ENCODE measurements at places on chromosomes 12 and 14.

GRCh38 chr14:104542871-104543830, 36.4 kb upstream of the C14orf180 start:
- no peak for DNase-seq

DNA sequence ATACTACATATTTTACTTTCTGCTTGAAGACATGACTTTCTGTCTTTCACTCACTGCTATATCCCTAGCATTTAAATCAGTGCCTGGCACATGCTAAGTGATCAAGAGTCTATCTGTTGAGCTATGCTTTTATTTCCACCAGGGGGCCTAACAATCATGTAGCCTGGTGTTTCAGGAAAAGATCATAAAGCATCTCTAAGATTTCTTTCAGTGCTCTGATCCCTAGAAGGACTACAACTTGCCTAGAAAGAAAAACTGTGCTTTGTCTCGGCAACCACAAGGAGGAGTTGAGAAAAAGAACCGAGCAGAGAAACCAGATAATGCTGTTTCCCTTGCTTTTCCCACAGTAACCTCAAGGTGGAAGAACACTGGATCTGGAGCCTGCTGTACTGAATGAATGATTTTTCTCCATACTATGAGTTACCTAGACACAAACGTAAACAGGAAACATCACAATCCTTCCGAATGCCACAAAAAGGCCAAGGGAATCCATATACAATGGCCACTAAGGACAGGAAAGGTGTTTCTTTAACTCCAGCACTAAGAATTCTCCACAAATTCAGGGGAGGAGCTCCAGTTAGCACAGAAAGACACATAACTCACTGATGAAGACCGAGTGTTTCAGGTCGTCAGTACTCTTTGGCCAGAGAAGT, 1.2 kb downstream of the CRY1 start:
- peak; percentile 69 for DNase-seq

DNA sequence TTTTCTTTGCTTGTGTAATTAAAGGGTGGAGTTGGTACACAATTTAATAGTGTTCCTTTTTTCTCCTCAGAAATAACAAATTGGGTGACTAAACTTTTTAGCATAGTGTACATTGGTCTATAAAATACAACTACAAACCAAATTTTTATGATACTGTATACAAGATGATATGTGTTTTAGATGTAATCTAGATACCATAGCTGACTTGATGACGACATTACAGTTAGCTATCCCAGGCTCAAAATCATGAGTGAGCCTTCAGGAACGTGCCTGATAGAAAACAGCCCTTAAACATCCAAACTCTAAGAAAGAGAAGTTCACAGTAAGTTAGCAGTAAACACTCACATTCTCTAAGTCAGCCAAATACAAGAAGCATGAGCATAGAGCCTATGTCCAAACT, 99.0 kb upstream of the SSTR1 start:
- DNase-seq, result no peak

DNA sequence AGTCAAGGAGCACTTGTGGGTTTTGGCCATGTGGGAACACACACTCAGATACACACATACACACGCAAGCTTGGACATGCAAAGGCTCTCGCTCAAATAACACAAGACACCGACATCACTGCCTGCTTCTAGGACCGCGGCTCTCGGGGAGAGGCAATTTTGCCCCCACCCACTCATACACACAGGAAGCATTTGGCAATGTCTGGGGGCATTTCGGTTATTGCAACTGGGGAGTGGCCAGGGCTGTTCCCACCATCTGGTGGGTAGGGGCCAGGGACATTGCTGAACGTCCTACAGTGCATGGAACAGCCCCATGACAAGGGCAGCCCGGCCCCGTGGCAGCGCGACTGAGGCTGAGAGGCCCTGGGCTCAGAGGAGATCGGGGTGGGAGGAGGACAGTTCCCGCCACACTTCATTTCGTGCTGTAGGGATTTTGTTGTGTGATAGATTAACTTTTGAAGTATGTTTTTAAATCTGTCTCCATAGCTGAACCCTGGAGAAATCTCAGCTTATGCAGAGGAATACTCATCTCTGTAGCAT, 35.6 kb downstream of the RIMBP2 start:
- no peak for DNase-seq

DNA sequence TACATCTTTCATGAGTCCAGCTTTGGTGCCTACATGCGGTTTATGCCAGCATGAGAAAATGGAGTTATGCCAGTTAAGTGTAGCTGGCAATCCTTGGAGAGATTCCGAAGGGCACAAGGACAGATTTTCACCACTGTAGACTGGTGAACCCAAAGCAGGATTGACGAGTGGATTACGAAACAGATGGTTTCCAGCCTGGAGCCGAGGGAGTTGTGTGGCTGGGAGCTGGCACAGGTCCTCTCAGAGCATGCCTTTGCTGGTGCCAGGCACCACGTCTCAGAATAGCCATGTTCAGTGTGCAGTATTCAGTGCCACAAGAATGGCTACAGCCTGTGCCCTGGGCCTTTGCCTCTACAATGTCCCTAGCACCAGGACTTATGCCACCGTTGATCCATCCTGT, 13.2 kb downstream of the KCNH3 start:
- no peak for DNase-seq

GRCh38 chr12:51632623-51633022, 41.6 kb downstream of the SCN8A start:
- DNase-seq, result no peak

GRCh38 chr12:80064269-80064668, 35.1 kb upstream of the OTOGL start:
- DNase-seq, result no peak

GRCh38 chr14:39841088-39841487, 408.9 kb upstream of the FBXO33 start:
- no peak for DNase-seq
